ENCODE measurements at places on chromosomes 4 and X.

DNA sequence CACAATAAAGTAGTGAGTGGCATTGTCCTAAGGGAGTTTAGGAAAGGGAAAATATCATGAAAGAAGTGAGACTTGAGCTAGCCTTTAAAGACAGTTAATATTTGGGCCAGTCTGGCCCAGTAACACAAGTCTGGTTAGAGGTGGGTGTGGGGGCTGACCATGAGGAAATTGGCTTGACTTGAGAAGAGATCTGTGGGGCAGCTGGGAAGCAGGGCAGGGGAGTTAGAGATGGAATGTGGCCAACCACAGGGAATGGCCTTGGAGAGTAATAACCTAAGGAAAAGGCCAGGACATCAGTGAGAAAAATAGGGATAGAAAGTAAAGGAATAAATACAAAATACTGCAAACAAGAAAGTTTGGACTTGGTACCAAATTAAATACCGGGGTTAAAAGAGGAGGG lies 71.3 kb downstream of the CLCN5 start:
- no peak overlapping the region for H3K4me3 ChIP-seq
- peaks cover 16% of the 10 kb centered on the region for H3K4me1 ChIP-seq
- no peaks in the 10 kb centered on the region for H3K36me3 ChIP-seq
- H3K27ac ChIP-seq, result no peak overlapping the region
- H3K27me3 ChIP-seq, result no peaks in the 10 kb centered on the region

GRCh38 chrX:2159393-2159792 lies 341.4 kb downstream of the DHRSX start:
- no peak overlapping the region for H3K27ac ChIP-seq
- no peak for DNase-seq
- H3K27me3 ChIP-seq, result no peaks in the 10 kb centered on the region
- no peak overlapping the region for H3K4me3 ChIP-seq
- no peaks in the 10 kb centered on the region for H3K4me1 ChIP-seq

DNA sequence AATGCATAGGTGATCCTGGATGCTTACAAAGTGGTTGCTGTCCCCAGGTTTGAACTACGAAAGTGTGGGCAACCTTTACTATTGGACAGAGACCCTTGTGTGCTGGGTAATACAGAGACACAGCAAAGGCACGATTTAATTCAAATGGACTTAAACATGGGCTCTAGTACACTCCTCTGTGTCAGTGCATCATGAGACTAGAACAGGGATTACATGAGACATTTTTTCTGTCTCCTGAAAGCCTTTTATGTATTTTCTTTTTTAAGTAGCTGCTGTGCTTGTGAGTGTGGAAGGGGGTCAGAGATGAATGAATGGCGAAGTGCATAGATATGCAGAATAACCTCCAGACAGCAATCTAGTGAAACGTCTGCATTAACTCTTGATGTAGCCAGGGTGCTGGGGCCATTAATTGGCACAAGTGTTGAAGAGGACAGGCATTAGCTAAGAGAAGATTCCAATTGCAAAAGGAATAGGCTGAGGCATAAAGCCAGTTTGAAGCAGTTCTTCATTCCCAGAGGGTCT lies 218.4 kb downstream of the STIM2 start:
- H3K4me1 ChIP-seq, result no peaks in the 10 kb centered on the region
- H3K4me3 ChIP-seq, result no peak overlapping the region
- H3K27me3 ChIP-seq, result peaks cover 4% of the 10 kb centered on the region
- no peaks in the 10 kb centered on the region for H3K36me3 ChIP-seq
- no peak overlapping the region for H3K27ac ChIP-seq

DNA sequence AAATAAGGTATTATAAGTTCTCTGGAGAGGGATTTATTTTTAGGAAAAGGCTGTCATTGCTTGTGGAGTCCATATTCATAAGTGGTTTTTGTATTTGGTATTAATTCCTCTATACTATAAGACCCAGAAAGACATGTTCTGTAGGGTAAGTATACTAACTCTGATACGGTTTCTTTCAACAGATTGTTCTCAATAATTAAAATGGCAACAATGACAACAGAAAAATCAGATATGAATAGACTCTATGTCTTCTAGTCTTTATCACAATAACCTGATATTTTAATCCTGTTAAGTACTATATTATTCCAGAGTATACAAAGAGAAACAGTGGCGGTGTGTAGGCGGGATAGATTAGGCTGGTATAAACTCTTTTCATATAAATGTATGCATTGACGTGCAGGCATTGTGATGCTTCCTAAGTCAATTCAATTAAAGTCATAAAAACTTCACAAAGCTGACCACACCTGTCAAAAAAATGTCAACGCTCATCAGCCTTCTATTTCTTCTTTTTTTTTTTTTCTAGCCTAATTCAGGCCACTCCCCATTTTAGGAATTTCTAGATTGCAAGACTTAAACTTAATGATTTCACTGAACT lies 150.4 kb downstream of the TRIML1 start:
- no peaks in the 10 kb centered on the region for H3K4me1 ChIP-seq
- H3K4me3 ChIP-seq, result no peak overlapping the region
- DNase-seq, result no peak
- H3K27ac ChIP-seq, result no peak overlapping the region

DNA sequence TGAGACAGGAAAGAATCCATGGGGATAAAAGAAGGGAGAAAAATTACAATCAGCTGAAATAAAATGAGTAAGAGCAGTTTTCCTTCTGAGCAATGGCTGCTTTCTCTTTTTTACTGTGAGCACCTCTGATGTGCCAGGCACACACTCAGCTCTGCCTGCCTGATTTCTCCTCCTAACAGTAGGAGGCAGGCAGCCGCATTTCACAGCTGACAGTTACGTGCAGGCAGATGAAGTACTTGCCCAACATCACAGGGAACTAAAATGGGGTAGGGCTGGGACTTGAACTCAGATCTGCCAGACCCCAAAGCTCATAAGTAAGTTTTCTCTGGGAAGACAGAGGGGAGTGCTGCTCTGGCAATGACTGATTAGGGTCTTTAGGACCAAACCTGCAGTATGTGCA lies 54.6 kb downstream of the C4orf50 start:
- DNase-seq, result no peak
- H3K36me3 ChIP-seq, result no peaks in the 10 kb centered on the region
- no peaks in the 10 kb centered on the region for H3K27me3 ChIP-seq
- H3K4me3 ChIP-seq, result no peak overlapping the region
- no peaks in the 10 kb centered on the region for H3K4me1 ChIP-seq

GRCh38 chr4:171376724-171377123 lies 436.5 kb upstream of the GALNTL6 start:
- H3K27ac ChIP-seq, result no peak overlapping the region
- no peaks in the 10 kb centered on the region for H3K36me3 ChIP-seq
- no peak overlapping the region for H3K4me3 ChIP-seq
- DNase-seq, result no peak

- no peaks in the 10 kb centered on the region for H3K27me3 ChIP-seq
- peaks cover 67% of the 10 kb centered on the region for H3K4me1 ChIP-seq
- DNase-seq, result no peak
Observed at GRCh38 chr4:145484225-145484846, 2.7 kb downstream of the SMAD1 start.

GRCh38 chrX:123223859-123224258 lies 39.8 kb downstream of the GRIA3 start:
- H3K27ac ChIP-seq, result no peak overlapping the region
- no peak for DNase-seq
- no peak overlapping the region for H3K4me3 ChIP-seq

GRCh38 chrX:17805120-17805519 lies 56.0 kb downstream of the RAI2 start:
- H3K4me1 ChIP-seq, result no peaks in the 10 kb centered on the region
- H3K27ac ChIP-seq, result no peak overlapping the region
- H3K4me3 ChIP-seq, result no peak overlapping the region
- H3K27me3 ChIP-seq, result no peaks in the 10 kb centered on the region
- DNase-seq, result no peak

DNA sequence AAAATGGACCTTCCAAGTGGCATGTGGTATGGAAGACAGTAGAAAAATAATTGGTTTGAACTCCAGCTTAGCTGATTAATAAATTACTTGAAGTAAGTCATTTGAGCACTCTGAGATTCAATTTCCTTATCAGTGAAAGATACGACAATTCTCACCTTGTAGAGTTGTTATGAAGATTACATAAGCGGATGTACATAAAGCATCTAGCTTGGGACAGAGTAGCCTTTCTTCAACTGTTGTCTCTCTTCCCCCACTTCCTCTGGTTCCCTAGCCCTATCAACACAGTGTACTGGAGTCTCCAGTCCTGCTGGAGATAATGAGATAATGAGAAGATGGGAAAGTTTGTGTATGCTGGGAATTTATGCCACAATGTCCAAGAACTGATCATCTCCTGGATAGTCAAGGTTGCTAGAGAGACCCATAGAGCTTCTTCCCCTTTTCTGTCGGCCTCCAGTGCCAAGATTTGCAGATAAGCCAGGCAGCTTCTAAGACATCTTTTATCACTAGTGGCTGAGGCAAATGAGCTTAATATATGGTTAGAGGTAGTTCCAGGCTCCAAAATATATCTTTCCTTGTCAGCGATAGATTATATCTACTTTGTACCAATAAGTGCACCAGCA lies 33.9 kb downstream of the VSIG4 start:
- no peaks in the 10 kb centered on the region for H3K36me3 ChIP-seq
- no peaks in the 10 kb centered on the region for H3K4me1 ChIP-seq
- no peak for DNase-seq
- no peak overlapping the region for H3K27ac ChIP-seq
- no peak overlapping the region for H3K4me3 ChIP-seq

- H3K4me1 ChIP-seq, result peaks cover 61% of the 10 kb centered on the region
- peak overlapping the region; percentile 99 for H3K4me3 ChIP-seq
- no peaks in the 10 kb centered on the region for H3K27me3 ChIP-seq
- peak overlapping the region; percentile 94 for H3K27ac ChIP-seq
Observed at GRCh38 chr4:7045961-7046921, 3.1 kb downstream of the TADA2B start.

- H3K4me1 ChIP-seq, result no peaks in the 10 kb centered on the region
- no peak overlapping the region for H3K4me3 ChIP-seq
- DNase-seq, result no peak
- H3K36me3 ChIP-seq, result no peaks in the 10 kb centered on the region
- H3K27ac ChIP-seq, result no peak overlapping the region
Observed at GRCh38 chr4:65316534-65316933, 353.8 kb downstream of the EPHA5 start.

- H3K4me1 ChIP-seq, result no peaks in the 10 kb centered on the region
- H3K27me3 ChIP-seq, result peaks cover 3% of the 10 kb centered on the region
- H3K27ac ChIP-seq, result no peak overlapping the region
- DNase-seq, result no peak
- no peak overlapping the region for H3K4me3 ChIP-seq
Observed at GRCh38 chr4:86586160-86586572, 7.9 kb upstream of the PTPN13 start.

DNA sequence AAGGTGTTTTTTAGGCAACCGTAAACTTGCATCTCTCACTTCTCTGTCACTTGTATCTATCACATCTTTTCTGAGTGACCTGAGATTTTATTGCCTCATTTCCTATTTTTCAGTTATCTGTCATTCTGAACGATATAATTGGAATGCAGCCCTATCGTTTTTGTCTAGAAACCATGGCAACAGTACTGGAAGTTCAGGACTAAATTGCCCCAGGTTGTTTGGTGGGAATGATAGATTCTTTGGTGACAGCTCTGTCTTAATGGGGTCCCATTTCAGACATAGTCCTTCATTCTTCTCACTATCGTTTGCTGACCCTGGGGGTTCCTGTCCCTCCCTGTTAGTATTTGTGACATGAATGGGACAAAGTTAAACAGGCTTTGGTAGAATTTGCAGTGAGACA lies 267.7 kb upstream of the GALNT7 start:
- H3K27ac ChIP-seq, result no peak overlapping the region
- H3K27me3 ChIP-seq, result no peaks in the 10 kb centered on the region
- no peak for DNase-seq
- H3K4me3 ChIP-seq, result no peak overlapping the region
- H3K4me1 ChIP-seq, result no peaks in the 10 kb centered on the region

DNA sequence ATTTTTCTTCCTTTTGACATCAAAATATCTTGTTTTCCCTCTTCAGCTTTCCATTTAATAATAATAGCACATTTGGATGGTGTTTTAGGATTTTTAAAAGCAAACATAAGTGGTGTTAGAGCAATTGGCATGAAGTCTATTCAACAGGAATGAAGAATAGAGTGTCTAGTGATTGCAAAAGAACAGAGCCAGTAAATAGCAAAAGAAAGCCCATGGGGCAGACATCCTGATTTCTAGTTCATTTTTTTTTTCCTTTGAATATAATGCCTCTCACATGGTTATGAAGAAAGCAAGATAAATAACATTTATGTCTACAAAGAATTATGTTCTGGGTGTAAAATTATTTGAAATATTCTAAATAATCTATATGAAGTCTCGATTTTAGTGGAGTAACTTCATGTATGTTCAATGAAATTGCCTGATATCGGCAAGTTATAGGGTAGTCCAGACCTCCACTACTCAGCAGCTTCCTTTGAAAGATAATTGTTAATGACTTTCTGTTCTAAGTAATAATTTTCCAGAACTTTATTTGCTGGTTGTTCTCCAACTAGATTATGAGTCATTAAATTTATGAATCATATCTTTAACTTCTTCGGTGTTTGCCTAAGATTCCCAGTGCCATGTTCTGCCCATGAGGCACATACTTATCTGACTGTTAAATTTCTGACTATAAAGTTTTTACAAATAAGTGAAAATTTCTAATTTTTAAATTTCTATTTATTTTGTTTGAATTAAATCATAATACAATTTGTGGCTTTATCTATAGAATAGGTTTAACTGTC lies 587.9 kb downstream of the TLL1 start:
- no peak overlapping the region for H3K4me3 ChIP-seq
- no peaks in the 10 kb centered on the region for H3K27me3 ChIP-seq
- no peak overlapping the region for H3K27ac ChIP-seq
- DNase-seq, result no peak
- no peaks in the 10 kb centered on the region for H3K4me1 ChIP-seq

DNA sequence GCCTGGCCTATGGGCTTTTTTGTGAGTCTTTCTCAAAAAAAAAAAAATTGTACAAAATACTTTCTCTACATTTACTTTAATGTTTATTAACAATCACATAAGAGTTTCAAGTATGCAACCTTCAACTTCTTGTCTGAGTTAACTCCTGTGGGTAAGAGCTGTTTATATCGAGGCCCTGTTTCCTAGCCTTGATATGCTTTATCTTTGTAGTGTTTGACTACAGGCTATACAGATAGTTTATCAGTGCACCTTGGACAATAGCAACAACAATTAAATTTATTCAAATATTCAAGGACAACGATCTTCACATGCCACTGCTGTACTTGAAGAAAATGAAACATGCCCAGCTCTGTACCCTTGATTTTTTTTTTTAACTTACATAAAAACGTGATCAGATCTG lies 178.4 kb downstream of the ARHGAP10 start:
- no peak overlapping the region for H3K27ac ChIP-seq
- H3K4me3 ChIP-seq, result no peak overlapping the region
- H3K27me3 ChIP-seq, result no peaks in the 10 kb centered on the region
- DNase-seq, result no peak

All from psoas muscle (tissue), 8 donors.